Activated B cell treated with CpG ODN at 0.5 μM for 24 hours (primary cell): ENCODE measurements at places on chromosomes 7 and 10.

DNA sequence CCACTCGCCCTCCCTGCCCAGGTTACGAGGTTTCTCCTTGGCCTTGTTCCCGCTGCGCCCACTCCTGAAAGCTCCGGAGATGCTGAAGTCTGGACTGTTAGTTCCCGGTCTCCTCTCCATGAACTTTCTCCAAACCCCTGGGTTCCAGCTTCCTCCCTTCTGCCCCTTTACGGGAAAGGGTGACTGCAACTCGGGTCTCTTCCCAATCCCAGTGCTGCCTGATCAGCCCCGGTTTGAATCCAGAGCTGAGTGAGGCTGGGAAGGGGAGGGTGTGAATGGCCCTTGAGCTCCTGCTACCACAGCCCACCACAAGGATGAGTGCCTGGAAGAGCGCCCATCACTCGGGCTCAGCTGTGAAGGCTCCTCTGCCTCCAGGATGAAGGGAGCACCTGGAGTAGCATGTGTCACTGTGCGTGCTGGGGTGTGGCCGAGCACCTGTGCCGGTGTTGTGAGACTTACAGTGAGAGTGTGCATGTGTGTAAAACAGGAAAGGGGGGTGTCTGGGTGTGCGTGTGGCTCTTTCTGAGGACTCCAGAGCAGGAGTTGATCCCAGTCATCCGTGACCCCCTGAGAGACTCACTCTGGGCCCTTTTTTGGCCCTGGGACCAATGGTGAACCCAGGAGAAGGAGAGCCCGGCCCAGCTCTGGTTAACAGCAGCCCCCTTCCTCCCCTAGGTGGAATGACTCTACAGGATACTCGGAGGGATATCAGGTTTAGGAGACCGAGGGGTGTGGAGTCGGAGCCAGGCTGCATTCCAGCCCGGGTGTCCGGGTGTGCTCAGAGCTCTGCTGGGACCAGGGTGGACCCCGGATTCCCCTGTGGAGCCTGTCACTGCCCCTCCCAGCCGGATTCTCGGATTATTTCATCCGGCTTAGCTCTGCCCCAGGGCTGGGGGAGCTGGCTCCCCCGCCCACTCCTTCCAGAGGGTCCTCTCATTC is 1.1 kb upstream of the ZNF467 start:
- no peak for DNase-seq

DNA sequence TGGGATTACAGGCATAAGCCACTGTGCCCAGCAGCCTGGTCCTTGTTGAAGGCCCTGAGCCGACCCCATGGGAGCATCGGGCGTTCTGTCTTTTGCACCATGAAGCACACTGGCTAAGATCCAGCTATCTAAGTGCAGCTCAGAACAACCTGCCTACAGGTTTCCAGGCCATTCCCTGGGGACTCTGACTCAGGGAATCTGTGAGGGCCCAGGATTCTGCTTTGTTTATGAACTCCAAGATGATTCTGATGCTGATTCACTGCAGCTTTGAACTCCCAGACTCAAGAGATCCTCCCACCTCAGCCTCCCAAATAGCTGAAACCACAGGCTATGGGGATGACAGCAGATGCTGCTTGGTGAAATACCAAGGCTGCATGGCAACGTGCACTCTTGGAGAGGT is 30.2 kb downstream of the NPTX2 start:
- DNase-seq: no peak

- no peak for DNase-seq
Measured at GRCh38 chr10:82027711-82028110, 152.7 kb downstream of the NRG3 start.

DNA sequence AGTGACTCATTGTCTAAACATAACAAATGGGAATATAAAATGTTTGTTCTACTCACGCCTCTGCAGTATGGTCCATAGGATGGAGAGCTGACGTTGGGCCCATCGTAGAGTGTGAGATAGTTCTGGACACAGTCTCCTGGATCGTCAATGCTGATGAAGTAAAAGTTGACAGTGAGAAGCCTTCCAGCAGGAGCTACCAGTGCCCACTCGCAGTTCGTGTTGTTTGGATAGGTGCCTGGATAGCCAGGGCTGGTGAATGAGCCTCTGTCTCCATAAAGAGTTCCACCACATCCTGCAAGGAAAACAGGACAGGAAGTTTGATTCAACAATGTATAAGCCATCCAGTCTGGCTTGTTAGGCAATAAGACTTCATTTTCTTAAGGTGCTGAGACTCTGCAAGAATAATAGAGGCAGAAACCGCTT is 79.6 kb downstream of the OR13A1 start:
- no peak for DNase-seq

DNA sequence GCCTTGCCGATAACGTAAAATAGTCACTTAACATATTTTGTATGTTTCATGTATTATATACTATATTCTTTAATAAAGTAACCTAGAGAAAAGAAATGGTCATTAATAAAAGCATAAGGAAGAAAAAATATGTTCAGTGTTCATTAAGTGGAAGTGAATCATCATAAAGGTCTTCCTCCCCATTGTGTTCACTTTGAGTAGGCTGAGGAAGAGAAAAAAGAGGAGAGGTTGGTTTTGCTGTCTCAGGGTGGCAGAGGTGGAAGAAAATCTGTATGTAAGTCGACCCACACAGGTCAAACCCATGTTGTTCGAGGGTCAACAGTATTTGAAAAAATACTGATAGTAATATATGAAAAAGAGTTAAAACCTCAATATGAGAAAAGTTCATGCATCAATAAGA is 90.3 kb downstream of the GLCCI1 start:
- no peak for DNase-seq

DNA sequence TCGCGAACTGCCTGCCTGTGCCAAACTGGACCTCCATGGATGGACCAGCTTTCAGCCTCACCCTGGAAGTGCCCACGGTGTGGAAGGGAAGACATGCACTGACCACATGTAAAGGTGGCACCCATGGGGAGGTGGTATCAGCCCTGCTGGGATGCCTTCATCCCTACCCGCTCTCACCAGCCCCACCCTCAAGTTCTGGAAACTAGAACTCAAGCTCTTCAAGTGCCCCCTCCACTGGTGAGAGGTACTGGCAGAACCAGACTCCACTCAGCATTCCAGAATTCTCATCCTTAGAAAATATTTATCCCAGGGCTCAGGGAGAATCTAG is 5.9 kb downstream of the ZNF488 start:
- no peak for DNase-seq

DNA sequence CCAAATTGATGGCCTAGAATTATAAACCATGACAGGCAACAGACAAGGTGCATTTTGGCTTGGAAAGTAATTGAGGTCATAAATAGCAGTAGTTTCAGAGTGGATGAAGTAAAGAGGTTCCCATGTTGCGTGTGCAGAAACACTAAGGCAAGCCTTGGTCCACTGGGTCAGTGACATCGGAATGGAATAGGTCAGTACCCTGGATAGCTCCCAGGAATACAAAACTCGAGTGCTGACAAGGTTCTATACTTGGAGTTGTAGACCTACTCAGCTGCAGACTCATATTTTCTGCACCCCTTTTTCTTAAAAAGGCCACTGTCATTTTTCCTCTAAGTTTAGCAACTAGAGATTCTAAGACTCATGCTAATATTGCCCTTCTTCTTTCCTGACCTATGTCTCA is 132.8 kb downstream of the DYNC1I1 start:
- DNase-seq: no peak
